ENCODE measurements at places on chromosomes 7 and 10.

DNA sequence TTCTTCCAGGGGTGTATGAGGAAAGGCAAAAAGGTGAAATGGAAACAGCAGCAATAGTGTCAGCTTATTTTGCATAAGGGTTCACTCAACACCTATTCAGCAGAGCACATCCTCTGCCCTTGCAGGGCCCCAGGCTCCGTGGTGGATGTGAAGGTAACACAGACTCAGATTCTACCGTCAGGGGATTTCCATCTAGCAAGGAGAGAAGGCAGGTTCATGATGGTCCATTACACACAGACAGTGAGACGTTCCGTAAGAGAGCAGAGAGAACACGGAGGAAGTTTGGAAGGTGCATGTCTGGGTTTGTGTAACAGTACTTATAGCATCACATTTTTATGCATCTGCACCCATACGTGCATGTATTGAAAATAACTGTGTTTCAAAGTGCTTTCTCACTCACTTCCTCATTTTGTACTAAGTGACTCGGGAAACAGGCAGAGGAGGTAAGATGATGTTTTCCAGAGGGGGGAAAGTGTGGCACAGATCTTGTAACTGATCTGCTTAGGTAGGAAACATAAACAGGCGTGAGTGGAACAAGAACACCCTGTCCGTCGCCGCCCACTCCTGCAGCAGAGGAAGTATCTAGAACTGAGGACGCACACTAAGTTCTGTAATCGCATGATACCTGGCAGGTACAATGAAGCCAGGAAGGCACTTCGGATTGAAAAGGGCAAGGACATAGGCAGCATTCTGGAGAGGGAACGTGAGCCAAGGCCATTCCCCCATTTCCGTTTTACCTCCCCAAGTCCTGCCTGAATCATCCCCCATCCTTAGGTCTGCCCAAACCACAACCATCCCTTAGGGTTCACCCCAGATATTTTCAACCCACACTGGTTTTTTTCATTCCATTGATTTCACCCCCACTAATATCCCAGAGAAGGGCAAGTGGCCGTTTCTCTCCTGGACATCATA lies 1.0 kb upstream of the ENO4 start:
- no peak for DNase-seq

DNA sequence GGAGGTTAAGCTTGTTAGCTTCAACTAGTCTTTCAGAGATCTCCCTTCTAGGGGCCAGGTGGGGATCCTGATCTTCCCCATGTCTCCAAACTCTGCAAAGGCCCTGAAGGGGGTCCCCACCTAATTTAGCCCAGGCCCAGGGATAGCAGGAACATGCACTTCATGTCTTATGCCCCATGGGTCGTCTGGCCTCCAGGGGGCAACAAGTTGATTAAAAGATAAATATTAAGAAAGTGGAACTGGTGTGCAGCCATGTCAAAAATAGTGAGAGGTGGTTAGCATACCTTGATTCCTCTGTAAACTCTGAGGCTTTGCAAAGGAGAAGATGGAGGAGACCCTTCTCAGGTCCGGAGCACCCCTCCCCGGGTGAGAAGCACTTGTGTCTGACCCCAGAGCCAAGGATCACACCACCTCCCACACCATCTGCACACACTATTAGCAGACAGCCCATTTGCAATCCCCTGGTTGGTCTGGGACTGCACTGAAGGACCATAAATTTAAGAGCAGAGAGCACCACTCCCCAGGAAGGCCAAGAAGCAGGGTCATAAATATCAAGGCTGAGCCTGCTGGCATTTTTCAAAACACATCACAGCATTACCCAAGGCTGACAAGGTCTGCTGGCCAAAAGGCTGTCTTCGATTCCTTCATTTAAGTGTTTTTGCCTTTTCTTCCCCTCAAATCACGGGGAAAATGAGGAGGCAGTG lies 44.2 kb upstream of the LRRC18 start:
- no peak for DNase-seq

DNA sequence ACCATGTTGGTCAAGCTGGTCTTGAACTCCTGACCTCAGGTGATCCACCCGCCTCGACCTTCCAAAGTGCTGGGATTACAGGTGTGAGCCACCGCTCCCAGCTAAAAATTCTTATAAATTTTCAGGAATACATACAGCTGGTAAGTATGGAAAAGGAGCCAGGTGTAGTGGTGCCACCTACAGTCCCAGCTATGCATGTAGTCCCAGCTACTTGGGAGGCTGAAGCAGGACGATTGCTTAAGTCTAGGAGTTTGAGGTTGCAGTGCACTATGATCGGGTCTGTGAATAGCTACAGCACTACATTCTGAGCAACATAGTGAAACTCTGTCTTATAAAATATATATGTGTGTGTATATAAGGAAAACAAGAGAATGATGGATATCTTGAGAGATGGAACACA lies 19.0 kb downstream of the LDB1 start:
- no peak for DNase-seq

GRCh38 chr7:45506059-45506458 lies 68.1 kb upstream of the ADCY1 start:
- DNase-seq = no peak

GRCh38 chr7:94877731-94878670 lies 29.4 kb upstream of the PPP1R9A start:
- DNase-seq = no peak

DNA sequence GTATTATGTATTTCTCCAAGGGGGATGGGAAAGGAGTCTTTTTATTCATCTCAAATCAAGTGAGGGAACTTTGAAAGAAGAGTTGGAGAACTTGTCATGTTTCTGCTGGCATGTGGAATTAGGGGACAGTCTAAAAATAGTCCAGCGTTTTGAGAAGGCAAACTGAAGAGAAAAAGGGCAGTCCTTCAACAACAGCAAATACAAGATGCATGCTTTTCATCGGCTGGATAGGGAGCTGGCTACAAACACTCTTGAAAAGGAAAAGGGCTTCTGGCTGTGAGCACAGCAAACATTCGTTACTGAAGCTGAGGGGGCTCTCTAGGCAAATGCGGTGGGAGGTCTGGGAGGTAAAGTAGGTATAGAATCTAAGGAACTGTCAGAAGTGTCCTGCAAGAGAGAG lies 91.9 kb downstream of the AHR start:
- DNase-seq = no peak

DNA sequence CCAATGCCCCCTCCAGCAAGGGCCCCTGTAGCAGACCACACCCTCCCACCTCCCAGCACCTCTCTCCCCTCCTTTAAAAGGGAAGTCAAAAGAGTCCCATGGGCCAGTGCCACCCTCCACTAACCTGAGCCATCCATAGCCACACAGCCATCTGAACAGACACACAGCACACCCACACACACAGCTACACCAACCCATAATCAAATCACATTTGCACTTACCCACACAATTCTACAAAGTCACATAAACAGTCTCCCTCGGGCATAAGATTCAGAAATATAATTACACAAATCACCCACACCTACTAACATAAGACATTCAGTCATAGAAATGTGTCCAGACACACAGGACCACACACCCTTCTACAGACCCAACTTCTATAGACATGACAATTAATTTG lies 96.3 kb downstream of the HIF1AN start:
- DNase-seq = no peak

DNA sequence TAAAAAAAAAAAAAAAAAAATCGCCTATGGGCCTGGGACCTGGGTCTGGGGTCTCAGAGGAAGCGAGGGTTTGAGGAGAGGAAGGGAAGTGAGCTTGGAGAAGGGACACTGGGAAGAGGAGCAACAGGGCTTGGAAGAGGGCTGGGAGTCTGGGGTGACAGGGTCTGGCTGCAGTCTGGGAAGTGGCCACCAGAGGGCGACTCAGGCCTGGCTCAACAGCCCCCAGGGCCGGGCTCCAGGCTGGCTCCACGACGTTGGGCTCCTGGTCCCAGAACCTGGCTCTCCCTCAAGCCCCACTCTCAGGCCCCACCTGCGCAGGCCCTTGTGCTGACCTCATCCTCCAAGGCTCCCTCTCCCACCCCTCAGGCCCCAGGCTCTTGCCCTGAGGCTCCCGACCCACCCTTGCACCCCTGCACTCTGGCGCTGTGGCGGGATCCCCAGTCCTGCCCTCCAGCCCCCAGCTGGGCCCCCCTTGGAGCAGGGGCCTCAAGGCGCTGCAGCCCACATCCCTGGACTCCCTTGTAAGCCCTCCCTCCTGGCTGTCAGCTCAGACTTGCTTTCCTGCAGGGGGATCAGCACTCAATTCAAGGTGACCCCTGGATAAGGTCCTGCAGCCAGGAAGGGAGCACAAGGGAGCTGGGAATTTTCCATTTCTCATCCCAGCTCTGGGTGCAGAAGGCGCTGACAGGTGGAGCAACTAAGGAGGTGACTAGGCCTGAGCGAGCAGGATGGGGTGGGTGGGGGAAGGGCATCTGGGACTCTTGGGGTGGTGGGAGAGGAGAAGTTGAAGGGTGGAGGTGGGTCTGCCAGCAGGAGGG lies 5.4 kb upstream of the SPACDR start:
- DNase-seq = no peak

GRCh38 chr7:106561666-106562411 lies 99.1 kb downstream of the CCDC71L start:
- DNase-seq = no peak
